ENCODE measurements at places on chromosomes 6 and 20.

DNA sequence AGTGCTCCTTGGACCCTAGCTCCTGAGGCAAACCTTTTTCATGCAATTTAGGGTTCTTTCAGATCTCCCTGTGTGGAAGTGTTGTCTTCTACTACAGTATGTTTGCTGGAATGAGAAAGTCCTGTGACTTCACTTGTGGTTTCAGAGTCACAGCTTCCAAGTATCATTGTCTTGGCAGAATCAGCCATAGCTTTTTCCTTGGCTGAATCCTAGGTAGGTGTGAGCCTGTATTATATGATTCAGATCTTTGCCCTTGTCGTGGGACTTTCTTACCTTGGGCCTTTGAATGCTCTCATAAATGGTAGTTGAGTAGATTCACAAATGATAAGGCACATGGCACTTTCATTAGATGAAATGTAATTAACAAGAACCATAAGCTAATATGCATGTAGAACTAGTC lies 16.5 kb downstream of the CARMIL1 start:
- no peak for DNase-seq

- DNase-seq: no peak
Measured at GRCh38 chr20:19304886-19305415, 92.5 kb downstream of the SLC24A3 start.

DNA sequence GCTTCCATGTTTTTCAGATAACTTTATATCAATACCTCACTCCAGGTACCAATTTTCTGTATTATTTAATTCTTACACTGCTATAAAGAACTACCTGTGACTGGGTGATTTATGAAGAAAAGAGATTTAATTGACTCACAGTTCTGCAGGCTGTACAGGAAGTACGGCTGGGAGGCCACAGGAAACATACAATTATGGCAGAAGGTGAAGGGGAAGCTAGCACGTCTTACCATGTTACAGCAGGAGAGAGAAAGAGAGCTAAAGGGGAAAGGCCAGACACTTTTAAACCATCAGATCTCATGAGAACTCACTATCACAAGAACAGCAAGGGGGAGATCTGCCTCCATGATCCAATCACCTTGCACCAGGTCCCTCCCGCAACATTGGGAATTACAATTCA lies 119.1 kb upstream of the BMP5 start:
- no peak for DNase-seq

DNA sequence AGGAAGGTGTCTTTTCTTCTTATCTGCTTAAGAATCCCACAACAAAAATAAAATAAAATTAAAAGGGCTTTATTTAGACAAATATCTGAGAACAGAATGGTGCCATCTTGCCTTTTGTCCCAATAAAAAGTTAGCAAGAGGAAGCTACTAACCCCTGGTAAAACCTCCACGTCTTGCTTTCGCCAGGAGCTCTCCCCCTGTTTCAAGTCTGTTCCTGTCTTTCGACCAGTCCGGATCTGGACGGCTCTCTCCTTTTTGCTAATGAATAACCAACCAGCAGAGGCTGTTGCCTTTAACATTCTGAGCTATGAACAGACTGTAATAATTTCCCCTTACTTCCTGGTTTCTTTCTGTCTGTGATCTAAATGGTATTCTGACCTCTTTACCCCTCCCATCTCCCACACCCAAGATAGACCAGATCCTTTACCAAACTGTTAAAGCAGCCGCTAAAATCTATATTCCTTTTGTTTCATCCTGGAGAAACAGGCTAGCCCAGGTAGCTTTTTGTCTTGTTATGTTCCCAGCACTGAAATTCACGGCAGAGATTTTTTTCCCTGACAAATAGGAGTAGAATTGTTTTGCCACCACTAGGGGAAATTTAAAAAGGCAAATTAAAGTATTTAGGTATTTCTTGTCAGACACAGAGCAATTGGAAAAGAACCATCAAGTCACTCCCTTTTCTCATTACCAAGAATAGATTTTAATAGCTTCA lies at the start of gene FRK:
FRK (minus strand) TSS at position 320 of the 712 bp plus-strand sequence. CDS start 580 bp downstream, outside the sequence.
- no peak for DNase-seq

DNA sequence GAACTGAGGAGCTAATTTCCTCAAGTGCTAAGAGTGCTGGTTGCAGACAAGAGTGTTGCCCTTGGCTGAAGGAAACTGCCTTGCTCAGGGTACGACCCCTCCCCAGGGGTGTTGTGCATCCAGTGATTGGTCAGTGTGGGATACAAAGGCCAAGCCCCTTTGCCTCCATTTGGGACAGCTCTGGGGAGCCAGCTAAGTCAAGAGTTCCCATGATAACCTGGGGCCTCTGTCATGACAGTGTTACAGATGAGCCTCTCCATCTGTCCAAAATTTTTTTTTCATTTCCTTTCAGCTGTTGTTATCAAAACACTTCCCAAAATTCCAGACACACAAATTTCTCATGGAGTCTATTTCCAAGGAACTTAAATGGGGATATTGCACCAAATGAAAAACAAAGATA lies 93.3 kb downstream of the HS3ST5 start:
- no peak for DNase-seq

GRCh38 chr6:121086876-121087275 lies 247.4 kb downstream of the TBC1D32 start:
- no peak for DNase-seq

DNA sequence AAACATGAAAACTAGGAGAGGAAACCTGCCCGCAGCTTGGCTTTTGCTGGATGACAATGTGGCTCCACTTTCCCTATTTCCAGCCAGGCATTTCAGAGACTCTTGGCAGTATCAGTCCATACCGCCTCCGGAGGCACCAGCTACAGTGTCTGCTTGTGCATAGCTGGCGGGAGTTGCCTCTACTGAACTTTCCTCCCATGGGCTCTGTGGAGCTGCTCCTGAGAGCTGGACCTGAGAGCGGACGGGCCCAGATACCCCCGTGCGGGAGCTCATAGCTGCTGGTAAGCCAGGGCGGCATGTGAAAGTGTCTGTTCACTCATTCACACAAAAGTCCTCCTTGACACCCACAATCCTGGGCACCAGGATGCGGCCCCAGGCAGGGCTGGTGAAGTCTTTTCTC lies 130.3 kb upstream of the PMEPA1 start:
- DNase-seq: no peak

Measured in heart right ventricle (tissue), 16 donors.